ENCODE measurements at places on chromosomes 3 and 15.

- no peak for DNase-seq
Observed at GRCh38 chr3:98367464-98368246, 14.0 kb downstream of the OR5K4 start.

DNA sequence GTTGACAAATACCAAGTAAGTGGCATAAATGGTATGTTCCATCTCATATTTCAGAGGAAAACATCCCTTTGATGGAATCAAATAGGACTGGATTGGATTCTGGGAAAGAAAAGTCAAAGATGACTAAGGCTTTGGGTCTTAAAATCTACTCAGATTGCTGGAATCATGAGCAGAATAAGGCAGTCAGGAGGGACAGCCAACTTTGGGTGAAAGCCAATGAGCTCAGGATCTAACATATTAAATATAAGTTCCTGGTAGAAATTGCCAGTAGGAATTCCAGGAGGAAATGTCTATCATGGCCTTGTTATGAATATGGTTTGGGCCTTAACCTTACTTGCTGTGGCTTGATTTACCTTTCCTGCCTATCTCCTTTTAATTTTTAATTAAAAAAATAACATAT is 55.3 kb downstream of the ISL2 start:
- no peak for DNase-seq

- DNase-seq = no peak
Observed at GRCh38 chr15:59303633-59304032, 69.0 kb downstream of the MYO1E start.

- DNase-seq = no peak
Observed at GRCh38 chr3:71601811-71602210, 18.3 kb upstream of the FOXP1 start.

GRCh38 chr3:49600781-49601180 is 46.5 kb downstream of the BSN start:
- no peak for DNase-seq

- no peak for DNase-seq
Observed at GRCh38 chr3:193665370-193665989, 72.5 kb downstream of the OPA1 start.

DNA sequence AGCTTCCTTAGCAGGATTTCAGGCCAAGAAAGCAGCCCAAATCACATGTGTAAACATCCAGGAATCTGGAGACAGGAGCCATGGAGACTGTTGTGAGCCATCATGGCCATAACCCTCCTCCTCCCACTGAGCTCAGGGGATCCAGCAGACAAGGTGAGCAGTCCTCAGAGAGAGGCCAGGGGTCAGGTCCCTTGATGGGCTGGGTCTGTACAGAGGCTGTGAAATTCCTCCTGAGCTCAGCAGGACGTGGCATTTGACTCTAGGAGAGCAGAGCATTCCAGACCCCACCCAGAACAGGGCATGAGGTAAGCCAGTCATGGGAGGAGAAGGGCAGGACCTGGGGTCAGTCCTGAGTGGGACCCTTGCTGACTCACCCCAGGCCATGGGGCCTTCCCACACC is 67.0 kb upstream of the ACAN start:
- no peak for DNase-seq

DNA sequence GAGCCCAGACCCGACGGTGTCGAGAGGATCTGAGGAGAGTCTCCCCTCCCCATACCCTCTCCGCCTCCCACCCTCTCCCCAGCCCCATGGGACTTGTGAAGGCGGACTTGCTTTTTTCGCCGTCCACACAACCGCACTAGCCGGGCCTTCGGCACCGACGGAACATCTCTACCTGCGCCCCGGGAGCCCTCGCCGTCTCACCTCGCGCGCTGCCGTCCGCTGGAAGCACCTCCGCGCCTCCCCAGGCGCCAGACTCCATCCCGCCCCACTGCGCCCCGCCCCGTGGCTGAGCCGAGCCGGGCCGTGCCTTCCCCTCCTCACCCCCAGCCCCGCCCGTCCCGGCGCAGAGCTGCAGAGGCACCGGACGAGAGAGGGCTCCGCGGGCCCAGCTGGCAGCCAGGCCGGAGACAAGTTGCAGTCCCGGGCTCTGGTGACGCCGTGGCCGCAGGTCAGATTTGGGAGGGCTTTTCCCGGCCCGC is at the start of the genes DUOX1 and DUOXA1:
TSS of gene DUOX1 (plus strand) at position 344 of the 479 bp plus-strand sequence. CDS start 1,973 bp downstream, outside the sequence.
TSS of gene DUOXA1 (minus strand) at position 229 of the 479 bp plus-strand sequence. CDS start 6,865 bp downstream, outside the sequence.
- peak; percentile 15 for DNase-seq

GRCh38 chr3:66561367-66561766 is 60.5 kb upstream of the LRIG1 start:
- no peak for DNase-seq

GRCh38 chr15:70512772-70513362 is 250.5 kb downstream of the UACA start:
- DNase-seq = peak; percentile 52

GRCh38 chr15:100114571-100114970 is 227.2 kb downstream of the ADAMTS17 start:
- DNase-seq = no peak

GRCh38 chr15:101389362-101389761 is 94.3 kb upstream of the SNRPA1 start:
- no peak for DNase-seq

GRCh38 chr3:25520926-25521559 is 93.0 kb downstream of the RARB start:
- DNase-seq = no peak

GRCh38 chr3:182940266-182940808 is 40.0 kb downstream of the DCUN1D1 start:
- no peak for DNase-seq

- DNase-seq = no peak
Observed at GRCh38 chr15:85800478-85801123, 5.9 kb upstream of the KLHL25 start.

DNA sequence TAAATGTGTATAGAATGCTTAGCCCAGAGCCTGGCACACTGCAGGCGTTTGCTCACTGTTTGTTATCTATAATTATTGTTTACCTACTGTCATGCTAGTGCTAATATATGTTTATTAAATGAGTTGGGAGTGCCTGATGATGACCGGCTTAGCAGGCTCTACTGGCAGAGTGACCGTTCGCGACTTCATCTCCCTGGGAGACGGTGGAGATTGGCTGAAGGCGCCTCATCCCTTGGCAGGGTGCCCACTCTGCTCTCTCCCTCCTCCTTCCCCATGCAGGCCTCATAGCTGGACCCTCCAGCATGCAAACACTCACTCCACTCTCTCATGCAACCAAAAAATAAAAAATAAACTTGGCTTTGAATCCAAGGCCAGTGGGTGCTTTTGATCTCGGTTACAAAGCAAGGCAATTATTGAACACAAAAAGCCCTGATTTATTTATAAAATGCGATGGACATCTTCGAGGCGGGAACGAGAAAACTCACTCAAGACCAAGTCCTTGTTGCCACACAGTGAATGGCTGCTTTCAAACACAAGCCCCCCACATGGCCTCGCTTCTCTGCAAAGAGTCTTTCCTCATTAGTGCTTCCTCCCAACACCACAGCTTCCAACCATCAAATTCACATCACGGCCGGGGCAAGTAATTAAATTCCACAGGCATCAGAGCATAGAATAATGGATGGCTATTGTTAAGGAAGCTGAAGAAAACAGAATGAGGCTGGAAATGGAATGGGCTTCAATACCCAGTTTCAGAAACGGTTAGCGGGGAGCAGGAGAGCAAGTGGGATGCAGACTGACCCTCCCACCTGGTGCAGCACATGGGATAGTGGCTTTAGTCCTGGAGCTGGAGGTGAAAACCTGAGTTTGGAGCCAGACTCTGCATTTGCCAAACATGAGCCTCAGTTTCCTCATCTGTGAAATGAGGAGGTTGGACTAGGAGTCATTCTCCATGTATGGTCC is 135.7 kb upstream of the RAD18 start:
- no peak for DNase-seq

GRCh38 chr3:53109190-53109589 is 21.0 kb downstream of the RFT1 start:
- DNase-seq = no peak

- DNase-seq = no peak
Observed at GRCh38 chr3:11671648-11672100, 28.0 kb upstream of the VGLL4 start.

DNA sequence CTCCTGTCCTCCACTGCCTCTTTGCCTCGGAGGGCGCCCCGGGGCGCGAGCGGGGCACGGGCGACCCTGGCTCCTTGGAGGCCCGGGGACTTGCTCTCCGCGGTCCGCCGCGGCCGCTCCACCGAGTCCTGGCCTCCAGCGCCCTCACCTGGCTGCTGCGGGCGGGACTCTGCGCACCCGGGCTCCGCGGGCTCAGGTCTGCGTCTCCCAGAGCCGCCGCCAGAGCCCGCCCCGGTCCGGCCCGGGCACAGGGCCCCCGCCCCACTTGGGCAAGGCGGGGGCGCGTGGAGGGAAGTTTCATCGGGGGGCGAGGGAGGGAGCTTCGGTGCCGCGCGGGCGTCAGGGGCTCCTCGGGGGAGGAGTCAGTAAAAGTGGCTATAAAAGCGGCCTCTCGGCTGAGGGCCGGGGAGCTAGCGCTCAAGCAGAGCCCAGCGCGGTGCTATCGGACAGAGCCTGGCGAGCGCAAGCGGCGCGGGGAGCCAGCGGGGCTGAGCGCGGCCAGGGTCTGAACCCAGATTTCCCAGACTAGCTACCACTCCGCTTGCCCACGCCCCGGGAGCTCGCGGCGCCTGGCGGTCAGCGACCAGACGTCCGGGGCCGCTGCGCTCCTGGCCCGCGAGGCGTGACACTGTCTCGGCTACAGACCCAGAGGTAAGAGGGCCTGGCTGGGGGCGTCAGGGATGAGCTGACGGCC is at the start of gene CEMIP:
TSS of gene CEMIP (plus strand) at position 407 of the 694 bp plus-strand sequence. CDS start 94,510 bp downstream, outside the sequence.
- no peak for DNase-seq

DNA sequence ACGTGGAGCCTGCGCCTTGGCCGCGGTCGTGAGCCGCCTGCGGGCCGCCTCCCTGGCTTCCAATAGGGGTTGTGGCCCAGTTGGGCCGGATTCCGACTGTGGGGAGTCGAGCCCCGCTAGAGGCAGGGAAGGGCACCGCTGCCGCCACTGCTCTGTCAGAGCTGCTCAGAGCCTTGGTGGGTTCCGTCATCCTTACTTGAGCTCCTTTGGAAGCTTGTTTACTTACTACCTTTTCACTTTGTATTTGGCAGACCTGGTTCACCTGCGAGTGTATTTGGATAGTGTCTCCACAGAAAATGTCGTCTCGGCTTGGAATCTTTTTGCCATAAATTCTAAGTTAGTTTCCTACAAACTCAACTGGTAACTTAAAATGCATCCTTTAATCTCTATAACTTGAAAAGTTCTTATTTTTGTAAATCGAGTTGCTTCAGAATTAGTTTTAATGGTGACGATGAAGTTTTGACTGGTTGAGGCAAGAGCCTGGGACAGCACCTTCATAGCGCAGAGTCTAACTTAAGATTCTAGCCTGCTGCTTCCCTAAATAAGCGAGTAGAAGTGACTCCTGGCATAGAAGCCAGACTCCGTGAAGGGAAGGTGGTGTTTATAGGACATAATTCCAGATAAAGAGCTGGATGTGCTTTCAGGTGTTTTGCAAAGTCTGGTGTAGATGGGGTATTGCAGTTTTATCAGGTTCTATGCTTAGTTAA is 800 bp downstream of the DAG1 start:
- no peak for DNase-seq

DNA sequence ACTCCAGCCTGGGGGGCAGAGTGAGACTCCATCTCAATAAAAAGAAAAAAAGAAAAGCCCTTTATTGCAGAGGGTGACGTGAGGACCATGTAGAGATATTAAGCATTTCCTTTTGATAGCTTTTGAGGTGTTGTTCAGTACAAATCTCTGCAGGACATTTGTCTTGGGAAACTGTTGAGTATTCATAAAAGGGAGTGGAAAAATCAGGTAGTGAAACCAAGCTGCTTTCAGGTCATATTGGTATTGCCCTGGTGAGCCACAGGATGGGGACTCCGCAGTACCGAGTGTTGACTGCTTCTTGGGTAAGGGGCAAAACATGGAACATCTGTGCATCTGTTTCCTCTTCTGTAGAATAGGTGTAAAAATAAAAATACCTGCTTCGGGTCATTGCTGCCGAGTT is 9.9 kb downstream of the ITPR1 start:
- no peak for DNase-seq

DNA sequence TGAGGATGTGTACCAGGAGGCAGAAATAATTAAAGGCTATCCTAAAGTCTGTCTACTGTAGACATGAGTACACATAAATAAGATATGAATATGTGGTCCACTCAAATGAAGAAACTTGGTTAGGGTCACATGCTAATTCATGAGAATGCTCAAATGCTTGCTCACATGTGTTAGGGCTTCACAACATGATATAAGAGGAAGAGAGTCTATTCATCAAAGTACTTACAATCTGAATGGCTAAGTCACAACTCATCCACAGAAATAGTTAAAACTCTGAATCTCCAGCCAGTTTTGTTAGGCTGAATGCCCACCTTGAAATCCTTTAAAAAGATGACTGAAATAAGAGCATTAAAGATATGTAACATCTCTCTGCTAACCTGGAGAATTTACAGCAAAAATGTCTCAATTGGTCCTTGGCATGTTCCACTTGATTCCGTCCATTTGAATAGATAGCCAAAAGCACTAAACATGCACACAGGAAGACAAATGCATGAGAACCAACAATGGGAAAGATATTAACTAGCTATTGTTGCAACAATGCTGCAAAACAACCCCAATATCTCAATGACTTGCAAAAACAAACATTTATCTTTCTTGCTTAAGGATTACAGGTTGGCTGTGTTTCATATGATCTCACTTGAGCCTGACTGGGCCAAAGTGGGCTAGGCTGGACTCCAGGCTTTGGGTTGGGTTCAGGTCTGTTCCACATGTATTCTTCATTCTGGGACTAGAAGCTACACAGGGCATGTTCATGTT is 10.6 kb upstream of the TBC1D5 start:
- no peak for DNase-seq

DNA sequence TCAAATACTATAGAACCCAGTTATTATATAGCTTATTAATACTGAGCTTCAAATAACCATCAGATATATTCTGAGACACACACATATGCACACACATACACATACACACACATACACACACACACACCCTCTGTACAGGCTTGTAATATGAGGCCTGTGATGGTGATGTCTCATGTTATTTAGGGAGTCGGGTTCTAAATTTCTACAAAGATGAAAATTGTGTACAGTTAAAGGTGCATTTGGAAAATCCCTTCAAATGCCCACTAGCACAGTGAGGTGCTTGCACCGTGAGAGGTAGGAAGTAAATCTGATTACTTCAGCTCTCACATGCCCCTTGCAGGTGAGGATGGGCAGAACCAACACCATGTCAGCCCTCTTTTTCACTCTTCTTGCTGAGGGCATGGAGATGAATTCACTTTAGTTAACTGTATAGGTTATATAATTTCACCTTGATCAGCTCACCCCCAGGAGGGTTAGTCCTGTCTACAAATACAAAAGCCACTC is 294.5 kb upstream of the PROK2 start:
- DNase-seq = no peak

DNA sequence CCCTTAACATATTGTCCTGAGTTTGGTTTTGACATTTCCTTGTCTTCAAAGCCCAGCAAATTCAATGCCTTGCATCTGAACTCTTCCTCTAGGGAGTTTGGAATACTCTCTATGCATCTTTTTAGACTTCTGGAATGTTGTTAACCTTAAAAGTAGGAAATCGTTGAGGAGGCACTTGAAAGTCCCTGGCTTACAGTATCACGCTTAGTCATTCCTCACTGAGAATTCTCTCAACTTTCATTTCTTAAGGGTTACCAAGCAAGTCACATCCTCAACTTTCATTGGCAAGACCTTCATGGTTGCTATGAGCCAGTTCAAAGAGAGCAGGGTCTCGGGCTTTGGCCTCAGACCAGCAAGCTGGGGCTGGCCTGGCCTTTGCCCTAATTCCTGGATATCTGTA is 89.9 kb downstream of the ASB7 start:
- DNase-seq = no peak

GRCh38 chr3:16174026-16174355 is 489 bp upstream of the GALNT15 start:
- DNase-seq = no peak
